Esophagus mucosa (tissue), 1 donor: ENCODE measurements at places on chromosomes 11 and 22. TPM values are rescaled to one million over a fixed set of nuclear protein-coding genes. Genes with fewer than 3 reads are reported as not detected.

The TRIM48 gene
- total RNA-seq, result not detected

The SMIM35 gene
- not detected for total RNA-seq

The OR2AG1 gene
- total RNA-seq, result not detected

The DEUP1 gene
- not detected for total RNA-seq

The PPFIBP2 gene
- 33.4 TPM for total RNA-seq

The OR52I2 gene
- not detected for total RNA-seq

The LMF2 gene
- 43.7 TPM for total RNA-seq

The PATE2 gene
- total RNA-seq, result not detected

The CDKN1C gene
- total RNA-seq, result 3.5 TPM

The TRIM51 gene
- total RNA-seq, result not detected

The SEPTIN5 gene
- total RNA-seq, result 31.3 TPM

The APOL4 gene
- 3.5 TPM for total RNA-seq
